Activated B cell treated with CpG ODN at 0.5 μM for 24 hours (primary cell): ENCODE measurements at places on chromosomes 13 and 19. TPM values are rescaled to one million over a fixed set of nuclear protein-coding genes. Genes with fewer than 3 reads are reported as not detected.
A peak's percentile ranks its signal among the peaks of the same experiment; 100 is the strongest.

Gene LYPD3
- total RNA-seq: 0.24 TPM in 1 of 2 replicates, not detected in the other

Gene CSNK1G2
- total RNA-seq: 83.1 and 89.1 TPM in 2 replicates

Gene CELF5
- not detected in 2 replicates for total RNA-seq

Gene APOC1
- total RNA-seq: 1.2 and 1.7 TPM in 2 replicates

- DNase-seq: no peak
These were observed 8.9 kb downstream of the ZNF420 start for GRCh38 chr19:37087110-37087509.

DNA sequence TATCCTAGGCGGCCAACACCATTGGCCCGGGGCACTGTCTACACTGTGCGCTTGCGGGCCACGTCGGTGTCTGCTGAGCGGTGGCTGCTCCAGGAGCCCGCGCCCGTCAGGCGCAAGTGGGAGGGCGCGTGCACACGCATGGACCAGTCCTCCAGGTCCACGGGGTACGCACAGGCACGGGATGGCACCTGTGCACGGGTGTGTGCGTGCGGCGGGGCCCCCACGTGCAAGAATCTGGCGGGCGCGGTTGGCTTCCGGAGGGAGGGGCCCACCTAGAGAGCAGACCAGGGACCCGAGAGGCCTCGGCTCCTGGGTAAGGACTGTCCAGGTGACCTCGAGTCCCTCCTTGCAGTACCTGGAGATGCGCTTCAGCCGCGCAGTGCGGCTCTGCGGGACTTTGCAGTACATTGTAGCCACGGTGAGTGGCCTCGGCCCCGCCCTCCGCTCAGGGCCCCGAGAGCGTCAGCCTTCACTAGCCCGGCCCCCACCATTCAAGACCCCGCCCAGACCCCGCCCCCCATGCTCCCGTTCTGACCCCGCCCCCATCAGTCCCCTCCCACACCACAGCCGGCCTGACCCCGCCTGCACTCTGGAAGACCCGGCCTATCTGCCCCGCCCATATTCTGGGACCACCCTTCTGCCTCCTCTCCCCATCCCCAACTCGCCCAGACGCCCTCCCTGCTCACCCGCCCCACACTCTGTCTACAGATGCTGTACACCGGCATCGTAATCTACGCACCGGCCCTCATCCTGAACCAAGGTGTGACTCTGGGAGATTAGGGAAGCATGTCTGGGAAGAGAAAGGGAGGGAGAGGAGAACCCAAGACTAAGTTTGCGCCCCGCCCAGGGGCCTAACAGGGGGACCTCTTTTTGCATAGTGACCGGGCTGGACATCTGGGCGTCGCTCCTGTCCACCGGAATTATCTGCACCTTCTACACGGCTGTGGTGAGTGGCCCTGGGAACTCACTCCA is 2.3 kb downstream of the SLC5A5 start:
- peak; percentile 50 for DNase-seq

GRCh38 chr13:95463531-95463930 is 89.0 kb upstream of the CLDN10 start:
- DNase-seq: no peak

GRCh38 chr13:39655041-39655568 is 357 bp upstream of the COG6 start:
- DNase-seq: no peak

GRCh38 chr19:6712692-6713670 is 7.5 kb downstream of the C3 start:
- DNase-seq: no peak
